RPMI8226 (cell line): ENCODE measurements at places on chromosomes 3 and 15.
A peak's percentile ranks its signal among the peaks of the same experiment; 100 is the strongest.

DNA sequence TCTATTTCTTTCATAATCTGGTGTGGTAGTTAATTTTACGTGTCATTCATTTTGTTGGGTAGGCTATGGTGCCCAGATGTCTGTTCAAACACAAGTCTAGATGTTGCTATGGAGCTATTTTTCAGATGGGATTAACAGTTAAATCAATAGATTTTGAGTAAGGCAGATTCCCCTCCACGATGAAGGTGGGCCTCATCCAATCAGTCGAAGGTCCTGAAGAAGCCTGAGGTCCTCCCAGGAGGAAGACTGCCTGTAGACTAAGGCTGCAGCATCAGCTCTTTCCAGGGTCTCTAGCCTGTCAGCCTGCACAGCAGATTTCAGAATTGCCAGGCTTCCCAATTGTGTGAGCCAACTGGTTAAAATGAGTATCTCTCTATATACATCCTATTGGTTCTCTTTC is 92.9 kb downstream of the GABRB3 start:
- DNase-seq: no peak

DNA sequence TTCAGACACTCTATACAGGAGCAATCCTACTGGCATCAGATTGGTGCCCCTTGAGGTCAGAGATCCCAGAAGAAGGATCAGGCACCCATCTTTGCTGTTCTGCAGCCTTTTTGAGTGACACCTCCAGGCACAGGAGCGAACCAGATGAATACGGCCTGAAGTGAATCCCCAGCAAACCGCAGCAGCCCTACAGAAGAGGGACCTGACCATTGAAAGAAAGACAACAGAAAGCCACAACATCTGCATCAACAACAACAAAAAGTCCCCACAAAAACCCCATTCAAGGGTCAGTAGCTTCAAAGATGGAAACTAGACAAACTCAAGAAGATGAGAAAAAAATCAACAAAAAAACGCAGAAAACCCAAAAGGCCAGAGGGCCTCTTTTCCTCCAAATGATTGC is 130.4 kb downstream of the PPM1L start:
- DNase-seq: no peak

- DNase-seq: peak; percentile 94
Observed at GRCh38 chr3:173920386-173920785, 522.8 kb downstream of the NLGN1 start.

DNA sequence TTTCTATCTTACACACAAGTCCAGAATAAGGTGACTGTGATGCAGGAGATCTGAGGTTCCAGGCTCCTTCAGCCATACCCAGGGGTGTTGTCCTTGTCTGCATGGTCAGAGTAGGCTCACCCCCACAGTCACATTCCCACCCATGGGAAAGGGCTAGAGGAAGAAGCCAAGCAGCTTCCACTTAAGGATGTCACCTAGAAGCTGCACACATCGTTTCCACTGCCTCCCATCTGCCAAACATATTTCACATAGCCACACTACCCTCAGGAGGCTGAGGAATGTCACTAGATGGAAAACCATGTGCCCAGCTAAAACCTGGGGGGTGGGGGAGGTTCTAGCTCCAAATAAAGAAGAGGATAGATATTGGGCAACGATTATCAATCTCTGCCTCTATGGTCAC is 58.1 kb downstream of the TMEM39A start:
- no peak for DNase-seq

GRCh38 chr3:172199850-172200369 is 160.5 kb downstream of the FNDC3B start:
- DNase-seq: no peak

DNA sequence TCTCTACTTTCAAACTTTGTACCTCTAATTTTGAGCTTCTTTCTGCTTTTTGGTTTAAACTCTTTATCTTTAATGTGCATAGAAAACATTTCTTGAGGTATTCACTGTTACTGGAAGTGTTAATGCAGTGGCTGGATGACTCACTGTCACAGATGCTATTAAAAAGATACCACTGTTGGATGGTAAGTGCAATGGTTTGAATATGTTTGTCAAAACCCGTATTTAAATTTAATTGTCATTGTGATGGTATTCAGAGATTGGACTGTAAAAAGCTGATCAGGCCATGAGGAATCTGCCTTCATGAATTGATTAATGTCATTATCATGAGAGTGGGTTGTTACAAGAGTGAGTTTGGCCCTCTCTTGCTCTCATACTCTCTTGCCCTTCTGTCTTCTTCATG is 70.6 kb downstream of the AP4E1 start:
- DNase-seq: no peak

DNA sequence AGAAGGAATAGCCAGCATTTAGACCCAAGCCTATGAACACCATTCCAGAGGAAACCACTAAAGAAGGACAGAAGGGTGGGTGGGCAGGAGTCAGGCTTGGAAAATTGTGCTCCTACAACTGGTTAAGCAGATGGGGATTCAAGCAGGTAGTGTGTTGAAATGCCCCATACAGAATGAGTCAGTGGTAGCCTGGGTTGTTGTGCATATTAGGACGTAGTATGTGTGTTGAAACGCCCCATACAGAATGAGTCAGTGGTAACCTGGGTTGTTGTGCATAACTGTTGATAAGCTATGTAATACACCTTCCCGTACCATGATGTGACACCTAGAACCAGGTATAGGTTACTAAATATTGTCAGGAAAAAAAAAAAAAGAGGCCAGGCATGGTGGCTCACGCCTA is 34.0 kb downstream of the MINDY4B start:
- DNase-seq: no peak

DNA sequence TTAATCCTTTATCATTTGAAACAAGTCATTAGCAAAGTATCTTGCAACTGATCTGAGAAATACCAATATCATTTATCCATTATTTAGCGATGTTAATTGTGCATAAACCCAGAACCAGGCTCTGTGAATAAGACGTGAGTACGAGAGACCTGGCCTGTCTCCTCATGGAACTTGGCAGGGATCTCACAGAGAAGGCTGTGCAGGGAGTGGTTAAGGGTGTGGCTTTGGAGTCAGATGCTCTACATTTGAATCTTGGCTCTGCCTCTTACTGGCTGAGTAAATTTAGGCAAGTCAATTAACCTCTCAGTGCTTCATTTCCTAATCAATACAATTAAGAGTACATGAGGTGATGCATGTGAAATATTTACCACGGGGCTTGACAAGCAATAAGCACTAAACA is 39.9 kb upstream of the TBL1XR1 start:
- no peak for DNase-seq

- DNase-seq: no peak
Observed at GRCh38 chr15:90013503-90013937, 12.4 kb downstream of the ZNF710 start.

GRCh38 chr3:10219737-10220136 is 28.5 kb upstream of the TATDN2 start:
- DNase-seq: peak; percentile 74

DNA sequence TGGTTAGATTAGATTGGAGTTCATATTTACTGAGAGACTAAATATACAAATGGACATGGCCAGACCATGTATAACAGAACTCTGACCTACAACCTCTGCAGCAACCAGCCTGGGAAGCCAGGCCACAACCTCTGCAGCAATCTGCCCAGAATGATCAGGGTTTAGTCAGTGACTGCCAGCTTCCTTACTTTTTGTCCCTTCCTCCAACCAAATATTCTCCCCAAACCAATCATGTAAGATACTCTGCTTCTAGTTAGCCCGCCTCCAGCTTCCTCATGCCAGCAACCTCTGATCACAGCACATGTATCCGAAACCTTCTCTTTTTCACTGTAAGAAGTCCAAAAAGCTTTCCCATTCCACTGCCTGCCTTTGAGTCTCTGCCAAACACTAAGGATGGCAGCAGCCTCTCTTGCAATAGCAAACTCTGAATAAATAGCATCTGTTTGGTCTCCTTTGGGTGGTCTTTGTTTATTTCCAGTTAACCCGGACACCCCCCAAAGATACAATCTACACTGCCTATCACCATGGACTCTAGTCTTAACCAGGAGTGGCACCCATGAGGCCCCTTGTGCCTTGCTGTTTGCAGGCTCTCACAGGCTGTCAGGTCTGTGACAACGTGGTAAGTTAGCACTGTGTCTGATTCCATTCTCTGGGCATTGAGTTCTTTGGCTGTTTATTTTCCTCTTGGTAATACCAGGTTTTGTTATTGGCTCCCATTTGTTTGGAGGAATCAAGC is 102.2 kb downstream of the ERC2 start:
- DNase-seq: no peak

- no peak for DNase-seq
Observed at GRCh38 chr3:156727519-156728205, 53.3 kb downstream of the TIPARP start.

DNA sequence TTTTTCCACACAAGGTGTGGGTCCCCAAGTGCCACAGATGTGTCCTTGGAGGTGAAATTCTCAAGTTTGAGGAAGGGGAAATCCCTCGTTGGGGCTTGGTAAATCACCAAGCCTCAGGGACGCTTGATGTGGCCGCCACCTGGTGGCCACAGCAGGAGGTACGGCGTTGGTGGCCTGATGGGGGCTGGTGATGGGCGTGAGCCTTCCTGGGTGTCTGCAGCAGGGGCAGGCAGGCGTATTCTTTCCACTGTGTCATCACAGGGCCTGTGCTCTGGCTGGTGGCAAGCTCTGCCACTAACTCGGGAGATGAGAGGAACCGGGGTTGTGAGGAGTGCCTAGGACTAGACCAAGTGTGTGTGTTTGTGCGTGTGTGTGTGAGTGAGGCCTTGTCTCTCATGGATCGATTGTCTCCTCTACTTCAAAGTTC is 4.2 kb downstream of the ACOX2 start:
- peak; percentile 79 for DNase-seq

GRCh38 chr3:95343228-95343627 is 1280.4 kb downstream of the NSUN3 start:
- no peak for DNase-seq

GRCh38 chr3:18016366-18016765 is 273.9 kb upstream of the TBC1D5 start:
- DNase-seq: no peak

GRCh38 chr15:83123529-83123928 is 16.1 kb downstream of the TM6SF1 start:
- no peak for DNase-seq

DNA sequence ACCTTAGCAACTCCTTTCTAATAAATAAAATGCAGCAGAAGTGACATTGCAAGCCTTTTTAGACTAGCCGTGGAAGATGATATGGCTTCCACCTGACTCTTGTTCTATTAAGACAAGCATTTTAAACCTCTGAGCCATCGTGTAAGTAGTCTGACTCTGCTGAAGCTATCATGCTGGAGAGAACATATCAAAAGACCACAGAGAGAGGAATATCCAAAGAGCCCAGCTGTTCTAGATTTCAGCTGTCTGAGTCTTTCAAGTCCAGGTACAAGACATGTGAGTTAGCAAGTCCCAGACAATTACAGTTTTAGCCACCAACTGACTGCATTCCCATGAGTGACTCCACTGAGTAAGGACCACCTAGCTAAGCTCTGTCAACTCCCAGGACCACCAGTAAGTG is 517.0 kb upstream of the NAALADL2 start:
- DNase-seq: no peak

DNA sequence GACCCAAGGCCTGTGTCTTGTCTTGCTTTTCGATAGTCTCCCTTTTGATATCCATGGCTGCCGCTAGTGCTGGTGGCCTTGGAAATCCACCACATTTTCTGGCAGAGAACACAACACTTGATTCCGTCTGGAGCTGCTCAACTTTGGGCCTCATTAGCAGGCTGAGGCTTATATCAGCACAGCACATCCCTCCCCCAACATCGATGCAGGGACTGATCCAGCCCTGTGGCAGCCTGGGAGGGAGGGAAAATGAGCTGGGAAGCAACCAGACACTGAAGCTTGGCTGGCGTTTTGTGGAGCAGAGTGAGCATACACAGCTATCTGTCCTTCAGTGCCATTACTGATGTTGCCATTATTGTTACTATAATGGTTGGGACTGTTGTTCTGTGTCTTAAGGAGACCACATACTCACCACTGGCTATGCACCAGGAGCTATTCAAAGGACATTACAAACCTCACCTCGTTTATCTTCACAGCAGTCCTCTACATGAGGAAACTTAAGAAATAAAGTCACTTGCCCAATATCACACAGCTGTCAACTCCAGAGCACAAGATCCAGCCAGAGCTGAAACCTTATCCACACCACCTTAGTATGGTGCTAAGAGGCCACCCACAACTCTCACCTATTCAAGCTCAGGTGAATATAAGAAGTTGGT is 102.9 kb downstream of the SUCLG2 start:
- DNase-seq: no peak

DNA sequence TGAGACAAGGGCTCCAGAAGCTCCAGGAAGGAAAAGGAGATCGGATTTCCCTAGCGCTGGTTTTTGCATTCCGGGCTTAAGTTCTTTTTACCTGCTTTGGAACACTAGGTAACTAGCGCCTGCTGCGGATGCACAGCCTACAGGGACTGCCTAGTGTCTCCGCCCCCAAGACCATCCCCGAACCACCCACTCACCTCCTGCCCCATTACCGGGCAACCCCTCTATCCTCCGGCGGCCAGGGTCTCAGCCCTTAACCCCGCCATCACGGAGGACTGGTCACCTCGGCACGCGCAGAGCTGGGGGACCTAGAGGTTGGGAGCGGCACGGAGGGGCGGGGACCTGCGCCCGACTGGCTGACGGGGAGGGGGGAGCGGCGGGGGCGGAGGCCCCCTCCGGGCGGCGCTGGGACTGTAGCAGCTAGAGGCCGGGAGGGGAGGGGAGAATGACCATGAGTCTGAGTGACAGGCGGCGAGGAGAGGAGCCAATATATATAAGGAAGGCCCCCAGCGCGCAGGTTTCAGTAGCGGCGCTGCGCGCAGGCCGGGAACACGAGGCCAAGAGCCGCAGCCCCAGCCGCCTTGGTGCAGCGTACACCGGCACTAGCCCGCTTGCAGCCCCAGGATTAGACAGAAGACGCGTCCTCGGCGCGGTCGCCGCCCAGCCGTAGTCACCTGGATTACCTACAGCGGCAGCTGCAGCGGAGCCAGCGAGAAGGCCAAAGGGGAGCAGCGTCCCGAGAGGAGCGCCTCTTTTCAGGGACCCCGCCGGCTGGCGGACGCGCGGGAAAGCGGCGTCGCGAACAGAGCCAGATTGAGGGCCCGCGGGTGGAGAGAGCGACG is at the start of gene DLL4:
DLL4 (plus strand) TSS at position 520 of the 839 bp plus-strand sequence. CDS start 329 bp downstream, outside the sequence.
- DNase-seq: peak; percentile 87

DNA sequence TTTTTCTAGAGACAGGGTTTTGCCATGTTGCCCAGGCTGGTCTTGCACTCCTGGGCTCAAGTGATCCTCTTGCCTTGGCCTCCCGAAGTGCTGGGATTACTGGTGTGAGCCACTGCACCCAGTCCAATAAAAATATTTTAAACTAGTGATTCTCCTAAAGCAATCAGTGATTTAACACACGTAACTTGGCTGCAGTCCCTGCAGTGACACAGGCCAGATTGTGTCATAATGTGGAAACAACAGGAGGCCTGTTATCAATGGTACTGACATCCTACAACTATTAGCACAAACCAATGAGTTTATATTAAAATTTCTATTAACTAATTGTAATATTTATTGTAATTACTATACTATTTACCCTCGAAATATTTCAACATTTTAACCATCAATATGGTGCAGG is 1.6 kb upstream of the SEC61A1 start:
- DNase-seq: no peak

GRCh38 chr15:40543082-40543481 is 21.8 kb downstream of the CCDC32 start:
- no peak for DNase-seq

- no peak for DNase-seq
Observed at GRCh38 chr3:187942658-187943241, 197.5 kb upstream of the BCL6 start.

- DNase-seq: peak; percentile 45
Observed at GRCh38 chr15:90818251-90819210, 49.9 kb upstream of the FURIN start.
